Skeletal muscle cell (primary cell): ENCODE measurements at places on chromosomes 13 and 19.

GRCh38 chr19:55647732-55648584, at the start of gene CCDC106:
CCDC106 (plus strand) TSS chr19:55648212; CDS start chr19:55649047, 835 bp downstream.
- peak; percentile 43 for DNase-seq

- DNase-seq = no peak
These were observed at the start of gene MADCAM1 for GRCh38 chr19:496112-496665. MADCAM1 (plus strand) TSS chr19:496486; CDS start chr19:496500, 14 bp downstream.

DNA sequence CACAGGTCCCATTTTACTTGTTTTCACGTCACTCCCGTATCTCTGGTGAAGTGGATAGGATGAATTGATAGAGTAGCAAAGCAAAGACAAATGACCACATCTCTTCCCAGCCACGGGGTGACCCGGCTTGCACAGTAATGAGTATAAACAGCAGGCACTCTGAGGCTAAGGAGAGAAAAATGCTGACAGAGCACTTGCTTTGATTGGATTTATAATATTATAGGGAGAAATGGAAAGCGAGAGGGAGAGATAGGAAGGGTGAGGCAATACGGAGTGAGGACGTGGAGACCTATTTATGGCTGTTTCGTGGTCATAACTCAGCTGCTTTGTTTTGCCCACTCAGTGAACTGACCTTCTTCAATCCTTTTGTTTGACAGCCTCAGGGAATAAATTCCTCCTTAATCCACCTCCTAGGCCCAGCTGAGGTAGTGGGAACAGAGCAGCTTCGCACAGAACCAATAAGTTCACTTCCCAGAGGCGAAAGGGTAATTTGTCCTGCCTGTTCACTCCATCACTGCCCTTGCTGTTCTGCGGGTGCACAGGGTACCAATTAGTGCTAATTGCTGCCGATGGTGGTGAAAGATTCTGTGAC, 68.6 kb downstream of the ERCC5 start:
- DNase-seq = no peak

GRCh38 chr19:6423499-6424194, 964 bp downstream of the KHSRP start:
- DNase-seq = peak; percentile 7

DNA sequence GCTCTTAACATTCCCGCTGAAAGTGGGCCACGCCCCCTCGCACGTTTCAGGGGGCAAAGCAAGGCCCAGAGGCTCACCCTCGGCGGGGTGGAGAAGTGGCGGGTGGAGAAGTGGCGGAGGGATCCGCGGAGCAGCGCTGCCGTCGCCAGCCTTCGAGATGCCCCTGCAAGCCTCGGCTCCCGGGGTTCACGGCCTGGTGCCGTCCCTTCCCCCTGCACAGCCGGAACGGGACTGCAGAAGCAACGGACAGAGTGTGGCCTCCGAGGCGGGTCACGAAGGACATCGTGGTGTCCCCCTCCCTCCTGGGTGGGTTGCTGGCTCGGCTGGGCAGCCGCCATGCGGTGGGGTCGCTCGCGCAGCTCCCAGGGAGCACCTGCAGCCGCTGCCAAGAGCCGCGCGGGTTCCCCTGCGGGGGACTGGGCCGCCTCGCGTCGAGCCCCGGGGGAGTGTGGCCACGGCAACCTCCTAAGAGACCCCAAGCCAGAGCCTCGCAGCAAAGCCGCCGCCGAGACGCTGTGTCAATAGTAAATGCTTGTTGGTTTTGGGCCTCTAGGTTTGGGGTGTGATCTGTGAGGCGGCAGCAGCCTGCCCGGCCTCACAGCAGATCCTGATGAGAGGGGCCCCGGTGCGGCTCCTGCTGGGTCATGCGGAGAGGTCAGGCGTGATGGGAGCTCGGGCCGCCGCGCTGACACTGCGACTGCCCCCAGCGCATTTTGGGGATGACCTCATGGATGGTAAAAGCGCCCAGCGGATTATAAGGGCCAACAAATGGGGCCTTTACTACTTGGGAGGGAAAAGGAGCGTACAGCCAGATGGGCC, 5.5 kb downstream of the TPGS1 start:
- no peak for DNase-seq

- DNase-seq = no peak
These were observed 216.9 kb downstream of the DNAJC15 start for GRCh38 chr13:43240278-43240677.

DNA sequence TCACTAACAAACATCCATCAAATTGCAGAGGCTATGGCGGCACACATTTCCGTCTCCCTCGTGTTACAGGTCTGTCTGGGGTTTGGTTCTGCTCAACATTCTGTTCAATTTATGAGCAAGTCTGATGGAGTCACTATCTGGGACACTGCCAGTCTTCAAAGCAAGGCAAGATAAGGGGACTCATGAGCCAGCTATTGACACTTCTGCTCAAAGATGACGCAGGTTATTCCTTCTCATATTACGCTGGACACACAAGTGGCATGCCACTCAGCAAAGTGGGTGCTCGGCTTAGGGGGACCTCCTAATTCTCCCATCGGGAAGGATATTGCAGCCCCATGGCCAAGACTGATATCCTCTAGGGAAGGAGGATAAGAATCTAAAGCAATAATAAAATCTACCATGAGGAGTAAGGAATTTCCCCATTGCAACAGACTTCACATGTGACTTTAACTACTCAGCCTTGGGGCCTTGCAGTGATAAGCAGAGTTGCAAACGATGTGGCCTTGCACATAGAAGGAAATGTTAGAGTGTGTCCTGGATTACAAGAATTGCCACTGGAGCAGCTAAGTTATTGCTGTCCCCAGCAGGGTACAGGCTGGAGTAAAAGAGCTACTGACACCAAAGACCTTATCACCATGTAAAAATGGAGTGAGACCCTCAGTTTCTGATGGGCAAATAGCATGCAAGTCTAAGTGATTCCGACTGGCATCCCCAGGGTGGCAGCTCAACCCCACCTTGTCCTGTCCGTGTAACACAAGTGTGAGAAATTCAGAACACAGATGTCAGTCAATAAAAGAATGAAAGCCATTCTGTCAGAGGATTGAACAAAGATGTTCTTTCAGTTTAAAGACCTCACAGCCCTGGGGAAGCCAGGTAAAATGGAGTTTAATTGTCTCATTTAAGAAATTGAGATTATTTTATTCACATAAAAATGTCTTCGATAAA, 306.1 kb downstream of the IRS2 start:
- DNase-seq = peak; percentile 42

- no peak for DNase-seq
These were observed 31.1 kb downstream of the ITM2B start for GRCh38 chr13:48264058-48264457.

DNA sequence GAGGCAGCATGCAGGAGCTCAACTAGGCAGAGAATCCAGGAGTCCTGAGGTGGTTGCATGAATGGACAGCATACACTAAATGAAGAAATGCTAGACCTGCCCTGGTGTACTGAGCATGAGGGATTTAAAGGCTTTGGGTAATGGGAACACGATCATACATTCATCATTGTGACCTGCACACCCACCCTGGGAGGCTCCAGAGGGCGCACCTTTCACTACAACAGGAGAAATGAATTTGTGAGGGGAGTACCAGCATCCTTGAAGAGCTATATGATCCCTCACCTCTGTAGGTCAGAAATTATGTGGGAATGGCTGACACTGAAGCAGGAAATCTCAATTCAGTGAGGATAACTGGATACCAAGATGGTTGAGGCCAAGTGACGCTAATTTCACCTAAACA, 8.9 kb downstream of the KLK2 start:
- DNase-seq = no peak

DNA sequence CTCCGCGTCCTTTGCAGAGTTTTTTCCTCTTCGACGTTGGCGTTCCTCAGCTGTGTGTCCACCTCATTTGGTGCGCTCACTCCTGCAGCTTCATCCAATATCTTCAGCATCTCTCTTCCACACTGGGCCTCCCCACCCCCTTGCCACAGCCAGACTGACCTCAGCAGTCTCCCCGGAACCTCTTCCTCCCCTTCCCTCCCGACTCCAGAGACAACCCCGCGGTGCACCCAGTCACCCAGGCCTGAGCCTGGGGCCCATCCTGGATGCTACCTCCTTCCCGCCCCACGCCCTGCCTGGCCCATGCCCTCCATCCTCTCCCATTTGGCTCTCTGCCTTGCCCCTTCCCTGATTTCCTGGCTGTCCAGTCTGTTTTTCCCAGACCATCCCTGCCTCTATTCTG, 8.1 kb upstream of the C5AR2 start:
- DNase-seq = no peak

DNA sequence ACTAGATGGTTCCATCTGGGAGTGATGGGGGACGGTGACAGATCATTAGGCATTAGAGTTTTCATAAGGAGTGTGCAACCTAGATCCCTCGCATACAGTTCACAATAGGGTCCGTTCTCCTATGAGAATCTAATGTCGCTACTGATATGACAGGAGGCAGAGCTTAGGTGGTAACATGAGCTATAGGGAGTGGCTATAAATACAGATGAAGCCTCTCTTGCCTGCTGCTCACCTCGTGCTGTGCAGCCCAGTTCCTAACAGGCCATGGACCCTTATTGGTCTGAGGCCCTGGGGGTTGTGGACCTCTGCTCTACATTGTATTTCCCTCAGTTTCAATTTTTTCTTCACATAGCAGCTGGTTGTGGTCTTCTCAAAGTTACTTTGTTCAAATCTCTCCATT, 56.5 kb downstream of the CDK8 start:
- DNase-seq = no peak

GRCh38 chr13:78258304-78258703, 339.7 kb upstream of the EDNRB start:
- no peak for DNase-seq
